H9 (cell line): ENCODE measurements at places on chromosomes 3 and 15.

DNA sequence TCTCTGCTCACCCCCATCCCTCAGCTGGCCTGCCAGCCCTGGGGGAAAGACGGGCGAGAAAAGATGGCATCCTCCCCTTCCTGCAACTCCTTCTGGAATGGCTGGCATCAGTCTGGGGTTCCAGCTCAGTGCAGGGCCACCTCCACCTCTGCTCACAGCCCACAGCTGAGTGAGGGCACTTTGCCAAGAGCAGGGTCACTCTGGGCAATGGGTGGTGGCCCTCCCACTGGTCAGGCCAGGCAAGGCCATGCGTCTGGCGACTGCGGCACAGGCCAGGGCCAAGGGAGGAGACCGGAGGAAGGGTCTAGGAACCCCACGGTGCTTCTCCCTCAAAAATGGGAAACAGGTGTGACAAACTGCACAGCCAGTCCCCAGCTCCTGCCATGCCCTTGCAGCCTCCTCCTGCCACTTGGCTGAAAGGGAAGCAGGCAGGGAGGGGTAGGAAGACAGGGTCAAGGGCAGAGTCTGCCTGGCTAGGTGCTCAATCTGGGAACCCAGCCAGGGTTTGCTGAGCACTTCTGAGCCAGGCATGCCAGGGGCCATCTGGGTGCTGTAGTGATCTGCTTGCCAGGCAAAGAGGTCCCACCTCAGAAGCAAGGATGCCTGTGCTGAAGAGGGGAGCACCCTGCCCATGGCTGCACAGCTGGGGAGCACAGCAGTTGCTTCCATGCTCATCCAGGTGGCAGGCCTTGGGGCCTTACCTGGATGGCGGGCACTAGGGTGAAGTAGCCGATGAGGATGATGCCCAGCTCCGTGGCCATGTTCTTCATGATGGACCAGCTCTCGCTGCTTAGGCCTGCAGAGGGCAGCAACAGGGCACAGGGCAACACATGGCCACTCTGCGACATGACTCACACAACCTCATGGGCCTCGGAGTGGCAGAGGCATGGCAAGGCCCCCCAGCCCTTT lies 41.2 kb downstream of the PTPN23 start:
- H3K27me3 ChIP-seq = no peaks in the 10 kb centered on the region
- no peaks in the 10 kb centered on the region for H3K4me1 ChIP-seq
- H3K36me3 ChIP-seq = peaks cover 41% of the 10 kb centered on the region
- peak overlapping the region; percentile 15 for H3K27ac ChIP-seq

- H3K27me3 ChIP-seq = no peaks in the 10 kb centered on the region
- DNase-seq = no peak
- H3K4me1 ChIP-seq = no peaks in the 10 kb centered on the region; the same call in 1 of the 2 replicates
- no peak overlapping the region for H3K4me3 ChIP-seq
- no peak overlapping the region for H3K27ac ChIP-seq
- no peaks in the 10 kb centered on the region for H3K36me3 ChIP-seq
Observed at GRCh38 chr3:99425930-99426329, 212.5 kb upstream of the COL8A1 start.

- no peak overlapping the region for H3K27ac ChIP-seq
- no peaks in the 10 kb centered on the region for H3K4me1 ChIP-seq
- no peak for DNase-seq
- peaks cover 4% of the 10 kb centered on the region; the same call in 1 of the 2 replicates for H3K27me3 ChIP-seq
Observed at GRCh38 chr15:96064351-96064756, 266.1 kb upstream of the NR2F2 start.

GRCh38 chr15:76149291-76149915 lies 89.6 kb downstream of the TMEM266 start:
- H3K27me3 ChIP-seq = 0 out of 2 replicates have a peak, but pooled peaks cover 1% of the 10 kb centered on the region
- H3K4me3 ChIP-seq = no peak overlapping the region
- peaks cover 4% of the 10 kb centered on the region; the same call in 1 of the 2 replicates for H3K4me1 ChIP-seq
- DNase-seq = no peak
